ENCODE measurements at places on chromosomes 12 and 14.

DNA sequence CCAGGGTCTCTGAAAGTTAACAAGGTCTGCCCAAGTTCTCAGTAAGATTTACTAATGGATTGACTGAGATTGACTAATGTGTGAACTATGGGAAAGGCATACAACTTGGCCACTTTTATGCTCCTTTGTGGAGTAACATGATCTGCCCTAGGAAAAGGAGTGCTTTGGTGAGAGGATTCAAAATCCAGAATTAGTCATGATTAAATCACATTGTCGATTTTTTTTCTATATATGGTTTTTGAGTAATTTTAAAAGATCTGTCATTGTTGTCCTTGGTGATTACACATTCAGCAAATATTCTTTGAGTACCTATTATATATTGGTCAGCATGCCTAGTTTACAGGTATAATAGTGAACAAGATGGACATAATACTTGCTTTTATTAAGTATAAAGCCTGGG is 147.7 kb upstream of the SYT10 start:
- no peak for DNase-seq

GRCh38 chr12:69910694-69911093 is 85.7 kb downstream of the MYRFL start:
- DNase-seq, result no peak

DNA sequence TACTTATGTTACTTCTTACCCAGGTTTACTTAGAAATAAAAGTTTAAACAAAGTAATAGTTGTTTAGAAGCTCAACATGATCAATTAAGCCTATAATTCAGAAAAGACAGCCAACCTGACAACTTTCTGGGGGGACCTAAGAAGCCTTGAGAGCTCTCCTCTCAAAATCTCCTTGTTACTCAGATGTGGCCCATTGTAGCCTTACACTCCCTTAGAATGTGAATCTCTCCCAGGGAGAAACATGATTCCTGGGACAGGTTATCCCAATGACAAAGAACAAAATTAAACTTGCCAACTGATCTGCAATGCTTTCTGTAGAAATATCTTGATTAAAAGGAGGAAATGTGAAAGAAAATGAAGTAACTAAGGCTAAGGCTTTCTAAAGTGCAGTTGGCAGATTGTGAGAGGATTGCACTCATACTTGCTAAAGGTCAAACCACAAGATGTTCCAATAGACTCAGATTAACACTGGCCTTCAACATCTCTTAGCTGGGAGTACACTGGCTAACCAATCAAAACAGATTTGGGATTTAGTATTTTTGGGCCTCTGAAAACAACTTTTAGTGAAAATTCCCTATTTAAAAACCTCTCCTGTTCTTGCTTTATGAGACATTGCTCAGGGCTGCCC is 72.3 kb upstream of the TMX1 start:
- no peak for DNase-seq

DNA sequence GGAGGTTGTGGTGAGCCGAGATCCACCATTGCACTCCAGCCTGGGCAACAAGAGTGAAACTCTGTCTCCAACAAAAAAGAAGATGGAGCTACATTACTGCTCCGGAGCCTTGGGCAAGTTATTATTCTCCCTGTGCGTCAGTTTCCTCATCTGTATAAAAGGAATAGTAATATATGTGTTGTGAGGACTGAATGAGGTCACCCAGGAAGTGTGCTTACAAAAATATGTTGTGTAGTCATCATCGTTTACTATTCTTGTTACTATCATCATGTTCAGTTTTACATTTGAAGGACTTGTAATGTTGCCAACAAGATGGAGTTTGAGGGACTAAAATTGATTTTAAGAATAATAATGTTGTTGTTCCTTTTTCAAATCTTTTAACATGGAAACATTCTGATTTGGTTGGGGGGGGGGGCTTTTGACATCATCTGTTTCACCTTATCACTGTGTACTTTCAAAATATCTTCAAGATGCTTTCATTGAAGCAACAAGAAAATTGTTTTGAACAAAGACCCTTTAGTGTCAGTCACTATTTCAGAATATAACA is 156.8 kb downstream of the PDE3A start:
- no peak for DNase-seq

DNA sequence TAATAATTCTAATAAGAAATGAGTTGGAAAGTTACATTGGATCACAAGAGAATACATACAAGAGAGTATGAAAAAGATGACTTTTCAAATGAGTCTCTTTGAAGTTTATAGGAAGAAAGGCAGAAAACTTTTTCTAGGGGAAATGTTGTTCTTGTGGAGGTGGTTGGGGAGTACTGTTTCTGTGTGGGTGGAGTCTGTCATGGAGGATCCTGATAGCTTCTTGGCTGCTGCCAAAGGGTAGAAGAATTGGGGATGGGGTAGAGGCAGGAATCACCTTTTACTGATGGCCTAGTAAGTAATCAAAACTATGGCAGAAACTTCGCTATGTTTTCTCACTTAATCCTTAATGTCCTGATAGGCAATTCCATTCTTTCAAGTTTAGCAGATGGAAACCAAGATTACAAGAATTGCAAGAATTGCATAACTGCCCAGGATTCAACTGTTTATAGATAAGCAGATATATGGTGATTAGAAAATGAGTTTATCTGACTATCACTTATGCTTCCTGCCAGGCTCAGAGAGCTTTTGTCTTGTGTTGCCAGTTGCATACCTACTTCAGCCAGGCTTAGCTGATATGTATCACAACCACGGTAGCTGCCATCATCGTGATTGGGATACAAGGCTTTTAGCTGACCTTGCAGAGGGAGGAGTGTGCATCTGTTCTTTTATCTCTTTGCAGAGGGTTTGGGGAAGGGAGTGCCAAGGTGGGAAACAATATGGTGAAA is 463.9 kb downstream of the TMTC2 start:
- DNase-seq, result no peak

DNA sequence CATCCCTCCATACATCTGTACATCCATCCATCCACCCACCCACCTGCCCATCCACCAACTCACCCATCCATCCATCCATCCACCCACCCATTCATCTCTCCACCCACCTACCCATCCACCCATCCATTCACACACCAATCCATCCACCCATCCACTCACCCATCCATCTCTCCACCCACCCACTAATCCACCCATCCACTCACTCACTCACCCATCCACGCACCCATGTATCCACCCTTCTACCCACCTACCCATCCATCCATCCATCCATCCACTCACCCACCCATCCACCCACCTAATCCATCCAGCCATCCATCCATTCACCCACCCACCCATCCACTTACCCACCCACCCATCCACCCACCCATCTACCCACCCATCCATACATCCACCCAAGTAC is 16.2 kb downstream of the GALNT9 start:
- no peak for DNase-seq

DNA sequence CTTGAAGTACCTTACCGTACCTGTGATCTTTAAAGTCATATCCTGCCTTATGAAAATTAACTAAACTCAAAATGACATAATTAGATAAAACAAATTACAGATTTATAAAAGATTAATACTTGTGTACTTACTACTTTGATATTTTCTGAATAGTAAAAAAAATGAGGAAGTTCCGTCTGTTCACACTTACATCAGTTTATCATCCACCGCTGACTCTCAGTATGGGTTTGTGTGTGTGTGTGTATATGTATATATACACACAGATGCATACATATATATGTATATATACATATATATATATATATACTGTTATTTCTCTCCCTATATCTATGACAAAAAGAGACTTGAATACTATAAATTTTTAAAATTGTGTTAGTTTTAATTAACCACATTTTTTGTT is 65.0 kb upstream of the MON2 start:
- no peak for DNase-seq

GRCh38 chr14:101733211-101733610 is 28.3 kb upstream of the PPP2R5C start:
- DNase-seq, result no peak

GRCh38 chr12:4056910-4057845 is 184.0 kb upstream of the PARP11 start:
- DNase-seq, result no peak

GRCh38 chr12:92621833-92622232 is 81.0 kb upstream of the PLEKHG7 start:
- DNase-seq, result no peak

DNA sequence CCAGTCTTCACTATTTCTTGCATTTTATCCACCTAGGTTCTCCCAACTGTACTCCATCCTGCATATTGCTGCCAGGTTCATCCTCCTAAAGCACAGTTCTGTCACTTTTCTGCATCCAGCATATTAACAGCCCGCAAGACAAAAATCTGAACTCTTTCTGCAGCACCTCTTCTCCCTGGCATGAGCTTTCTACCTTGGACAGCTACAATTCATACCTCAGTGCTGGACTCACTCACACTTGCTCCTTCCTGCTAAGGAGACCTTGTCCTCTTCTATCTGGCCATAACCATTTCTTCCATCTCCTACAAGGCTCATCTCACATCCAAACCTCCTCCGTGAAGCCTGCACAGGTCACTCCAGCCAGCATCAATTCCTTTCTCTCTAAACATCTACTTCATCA is 170.1 kb upstream of the GRIP1 start:
- DNase-seq, result no peak

GRCh38 chr12:94997061-94997460 is 6.4 kb downstream of the NDUFA12 start:
- no peak for DNase-seq
